ENCODE measurements at places on chromosomes 1 and 21.

DNA sequence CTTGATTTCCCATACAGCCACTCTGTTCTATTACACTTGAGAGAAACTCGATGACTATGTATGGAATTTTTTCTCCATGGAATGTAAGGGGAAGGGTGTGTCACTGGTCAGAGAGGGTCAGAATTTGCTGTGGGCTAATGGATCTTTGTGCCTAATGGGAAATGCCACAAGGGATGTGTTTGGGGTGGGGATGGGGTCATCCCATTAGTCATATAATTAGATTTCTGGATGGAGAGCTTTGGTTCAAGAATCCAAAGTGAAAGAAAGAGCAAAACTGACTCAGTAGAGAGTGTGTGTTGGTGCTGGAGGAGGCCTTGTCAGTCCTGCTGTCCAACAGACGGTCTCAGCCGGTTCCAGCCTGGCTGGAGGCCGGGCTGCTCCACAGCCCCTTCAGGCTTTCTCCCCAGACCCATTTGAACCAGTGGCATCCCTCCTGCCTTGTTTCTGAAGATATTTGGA lies 86.4 kb downstream of the LAMC2 start:
- DNase-seq, result peak; percentile 63

- no peak for DNase-seq
These were observed 25.8 kb upstream of the KLHDC8A start for GRCh38 chr1:205382561-205382960.

- no peak for DNase-seq
These were observed 148.0 kb downstream of the TSEN15 start for GRCh38 chr1:184199438-184200085.

DNA sequence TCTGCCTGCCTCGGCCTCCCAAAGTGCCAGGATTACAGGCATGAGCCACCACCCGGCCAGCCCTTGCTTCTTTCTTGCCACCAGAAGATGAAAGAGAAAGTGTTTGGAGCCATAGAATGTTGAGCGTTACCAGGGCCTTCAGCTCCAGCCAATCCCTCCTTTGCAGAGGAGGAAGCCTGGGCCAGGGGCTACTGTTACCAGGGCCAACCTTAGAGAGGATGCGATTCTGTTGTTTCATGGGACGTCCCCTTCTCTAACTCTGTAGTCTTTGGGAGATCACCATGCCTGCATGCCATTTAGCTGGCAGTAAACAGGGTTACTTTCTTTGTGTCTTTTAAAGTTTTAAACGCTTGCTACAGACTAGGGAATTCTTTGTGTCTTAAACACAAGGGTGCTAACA lies 45.8 kb downstream of the CLDN14 start:
- no peak for DNase-seq

DNA sequence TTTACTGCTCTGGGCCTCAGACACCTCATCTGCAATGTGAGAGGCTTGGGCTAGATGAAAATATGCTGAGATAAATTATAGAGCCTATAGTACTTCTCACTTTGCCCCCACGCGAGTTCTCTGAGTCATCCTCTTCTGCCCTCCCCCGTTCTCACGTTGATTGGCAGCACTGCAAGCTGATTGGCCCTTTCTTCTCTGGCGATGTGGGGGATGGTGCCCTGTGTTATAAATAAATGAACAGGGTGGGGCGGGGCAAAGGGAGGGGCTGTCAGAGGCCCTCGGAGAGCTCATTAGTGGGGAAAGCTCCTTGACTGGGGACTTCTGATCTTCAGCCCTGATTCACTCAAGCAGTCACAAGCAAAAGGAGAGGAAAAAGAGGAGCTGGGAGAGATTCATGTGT lies 64.3 kb upstream of the ZC3H12A start:
- no peak for DNase-seq

GRCh38 chr1:220914283-220915116 lies 35.3 kb downstream of the HLX start:
- no peak for DNase-seq

- no peak for DNase-seq
These were observed 36.0 kb downstream of the FAM177B start for GRCh38 chr1:222772996-222773379.

GRCh38 chr1:153842006-153842471 lies 66.8 kb downstream of the SLC27A3 start:
- no peak for DNase-seq

- no peak for DNase-seq
These were observed 51.9 kb downstream of the IL12RB2 start for GRCh38 chr1:67359592-67359991.

GRCh38 chr1:230103306-230104173 lies 36.5 kb downstream of the GALNT2 start:
- DNase-seq, result no peak

GRCh38 chr1:173202424-173203145 lies 4.5 kb downstream of the TNFSF4 start:
- peak; percentile 44 for DNase-seq

DNA sequence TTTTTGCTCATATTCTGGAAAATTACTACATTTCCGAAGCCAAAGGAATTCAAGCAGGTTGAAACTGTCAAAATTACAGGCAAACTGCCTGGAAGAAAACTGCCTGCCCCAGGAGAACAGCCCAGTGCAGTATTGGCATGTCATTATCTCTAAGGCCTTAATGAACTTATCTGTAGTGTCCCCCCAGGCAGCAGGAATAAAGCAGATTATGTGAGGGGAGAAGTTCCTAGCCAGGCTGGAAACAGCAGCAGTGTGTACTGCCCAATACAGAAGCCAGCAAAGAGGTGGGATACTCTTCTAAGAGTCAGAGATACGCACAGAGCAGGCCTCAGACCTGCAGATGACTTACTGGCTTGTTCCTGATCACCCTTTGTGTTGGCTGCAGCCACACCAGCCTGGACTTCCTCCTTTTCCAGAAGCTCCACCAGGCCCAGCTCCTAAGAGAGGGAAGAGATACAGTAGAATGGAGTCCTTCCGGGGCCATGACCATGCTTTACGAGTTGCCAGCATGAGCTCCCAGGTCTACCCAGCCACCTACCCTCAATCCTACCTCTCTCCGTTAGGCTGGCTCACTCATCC lies 11.7 kb downstream of the IQGAP3 start:
- no peak for DNase-seq

- DNase-seq, result no peak
These were observed 465.3 kb upstream of the PTBP2 start for GRCh38 chr1:96256130-96256790.

DNA sequence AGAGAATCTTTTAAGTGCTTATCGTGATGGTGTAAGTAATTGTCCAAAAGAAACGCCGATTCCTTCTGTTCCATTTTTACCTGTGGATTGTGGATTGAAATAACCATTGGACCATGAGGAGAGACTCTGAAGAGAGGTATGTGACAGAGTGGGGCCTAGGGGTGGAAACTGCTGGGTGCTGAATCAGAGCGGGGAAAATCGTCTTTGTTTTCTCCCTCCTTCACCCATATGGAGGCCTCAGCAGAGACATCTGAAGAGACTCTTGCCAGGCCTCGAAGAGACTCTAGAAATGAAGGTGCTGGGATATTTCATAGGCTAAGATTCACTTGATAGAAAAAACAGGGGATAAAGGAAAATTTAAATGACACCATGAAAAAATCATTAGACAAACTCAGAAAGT lies 1327.0 kb downstream of the BRINP3 start:
- DNase-seq, result no peak

GRCh38 chr1:248811514-248812490 lies 13.9 kb downstream of the SH3BP5L start:
- DNase-seq, result no peak

DNA sequence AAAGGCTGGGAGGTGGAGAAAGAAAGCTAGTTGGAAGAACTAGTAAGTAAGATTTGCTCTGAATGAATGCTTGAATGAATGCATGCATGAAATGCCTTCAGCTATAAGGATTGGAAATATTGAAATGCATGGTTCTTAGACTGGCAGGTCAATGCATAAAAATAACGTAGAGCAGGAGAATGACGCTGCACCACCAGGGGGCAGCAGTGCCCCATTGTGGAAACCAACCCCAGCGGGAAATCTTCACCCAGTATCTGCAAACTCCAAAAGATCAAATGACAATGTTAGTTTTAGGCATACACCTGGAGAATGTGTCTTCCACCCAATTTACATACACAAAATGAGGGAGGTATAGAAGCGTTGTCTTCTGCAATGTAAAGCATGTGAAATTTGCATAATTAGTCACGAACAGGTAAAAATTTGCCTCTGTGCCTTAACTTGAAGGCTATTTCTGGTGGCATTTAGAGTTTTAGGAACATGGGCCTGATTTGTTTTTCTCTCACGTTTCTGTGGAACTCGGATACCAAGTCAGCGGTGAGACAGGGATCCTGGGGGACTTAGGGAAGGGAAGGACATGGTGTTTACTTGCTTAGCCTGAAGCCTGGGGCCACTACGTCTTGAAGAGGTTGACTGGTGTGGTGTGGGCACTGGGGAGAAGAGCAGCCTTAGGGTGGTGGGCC lies 78.6 kb downstream of the HHAT start:
- peak; percentile 16 for DNase-seq

DNA sequence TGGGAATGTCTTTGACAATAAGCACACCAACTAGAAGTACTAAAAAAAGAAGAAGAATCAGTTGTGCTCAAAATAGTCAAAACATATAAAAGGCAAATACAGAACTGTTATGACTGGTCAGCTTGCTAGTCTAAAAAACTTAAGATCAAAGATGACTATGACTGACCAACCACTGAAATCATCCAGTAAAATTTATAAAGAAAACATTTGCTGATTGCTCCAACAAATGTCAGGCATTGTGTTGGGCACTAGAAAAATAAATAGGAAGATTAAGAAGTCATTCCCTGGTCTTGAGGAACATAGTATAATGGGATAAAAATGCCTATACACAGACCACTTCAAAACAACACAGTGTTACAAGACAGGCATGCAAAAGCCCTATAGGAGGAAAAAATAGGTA lies 9.3 kb upstream of the ANGPTL3 start:
- DNase-seq, result no peak
